ENCODE measurements at places on chromosomes 7 and 10.

- no peak for DNase-seq
These were observed 472.9 kb upstream of the COBL start for GRCh38 chr7:51789489-51789888.

- peak; percentile 22 for DNase-seq
These were observed 172.6 kb upstream of the TNRC18 start for GRCh38 chr7:5596046-5596895.

DNA sequence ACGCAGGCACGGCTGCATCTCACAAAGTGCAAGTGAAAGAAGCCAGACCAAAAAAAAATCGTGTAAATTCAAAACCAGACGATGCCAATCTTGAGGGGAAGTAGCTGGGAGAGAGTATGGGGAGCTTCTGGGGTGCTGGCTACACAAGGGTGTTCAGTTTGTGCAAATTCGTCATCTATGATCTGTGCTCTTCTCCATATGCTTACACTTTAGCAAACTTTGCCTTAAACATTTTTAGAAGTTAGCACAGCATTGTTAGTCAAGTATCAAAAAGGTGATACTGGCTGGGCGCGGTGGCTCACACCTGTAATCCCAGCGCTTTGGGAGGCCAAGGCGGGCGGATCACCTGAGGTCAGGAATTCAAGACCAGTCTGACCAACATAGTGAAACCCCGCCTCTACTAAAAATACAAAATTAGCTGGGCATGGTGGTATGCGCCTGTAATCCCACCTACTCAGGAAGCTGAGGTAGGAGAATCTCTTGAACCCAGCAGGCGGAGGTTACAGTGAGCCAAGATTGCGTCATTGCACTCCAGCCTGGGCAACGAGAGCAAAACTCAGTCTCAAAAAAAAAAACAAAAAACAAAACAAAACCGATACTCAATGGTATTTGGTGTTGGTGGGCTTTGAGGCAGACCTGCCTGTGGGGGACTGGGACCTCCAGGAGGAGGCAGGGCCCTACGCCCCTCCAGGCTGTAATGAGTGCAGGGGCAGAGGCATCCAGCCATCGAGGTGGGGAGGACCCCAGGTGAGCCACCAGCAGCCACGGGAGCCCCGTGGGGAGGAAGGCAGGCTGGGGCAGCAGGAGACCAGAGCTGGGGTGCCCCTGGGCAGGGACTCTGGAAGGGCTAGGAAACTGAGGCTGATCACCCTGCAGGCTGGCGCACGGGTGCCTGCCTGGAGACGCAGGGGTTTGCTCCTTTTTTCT lies 150.0 kb downstream of the PRKAG2 start:
- no peak for DNase-seq

DNA sequence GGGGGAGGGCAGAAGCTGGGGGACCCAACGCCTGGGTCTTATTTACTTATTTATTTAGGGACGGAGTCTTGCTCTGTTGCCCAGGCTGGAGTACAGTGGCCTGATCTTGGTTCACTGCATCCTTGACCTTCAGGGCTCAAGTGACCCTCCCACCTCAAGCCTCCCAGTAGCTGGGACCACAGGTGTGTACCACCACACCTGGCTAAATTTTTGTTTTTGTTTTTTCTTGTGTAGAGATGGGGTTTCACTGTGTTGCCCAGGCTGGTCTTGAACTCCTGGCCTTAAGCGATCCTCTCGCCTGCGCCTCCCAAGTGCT lies 1.7 kb upstream of the MOGAT3 start:
- no peak for DNase-seq

- no peak for DNase-seq
These were observed 10.6 kb upstream of the ARID5B start for GRCh38 chr10:61890881-61891409.

DNA sequence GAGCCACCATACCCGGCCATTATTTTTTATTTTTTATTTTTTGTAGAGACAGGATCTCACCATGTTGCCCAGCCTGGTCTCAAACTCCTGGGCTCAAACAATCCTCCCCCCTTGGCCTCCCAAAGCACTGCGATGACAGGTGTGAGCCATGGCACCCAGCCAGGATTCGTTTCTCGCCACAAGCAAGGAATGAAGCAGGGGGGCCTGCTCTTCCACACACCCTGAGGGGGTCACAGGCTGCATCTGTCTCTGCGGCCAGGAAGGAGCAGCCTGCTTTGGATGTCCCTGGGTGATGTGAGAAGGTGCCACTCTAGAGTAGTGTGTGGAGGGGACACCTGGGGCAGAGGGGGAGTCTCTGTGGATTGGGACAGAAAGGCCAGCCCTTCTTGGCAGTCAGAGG lies 61.3 kb upstream of the TNRC18 start:
- DNase-seq, result no peak
